ENCODE measurements at places on chromosomes 11 and 22.
A peak's percentile ranks its signal among the peaks of the same experiment; 100 is the strongest.

- no peak for DNase-seq
These were observed 97.7 kb downstream of the NXPE2 start for GRCh38 chr11:114775875-114776621.

DNA sequence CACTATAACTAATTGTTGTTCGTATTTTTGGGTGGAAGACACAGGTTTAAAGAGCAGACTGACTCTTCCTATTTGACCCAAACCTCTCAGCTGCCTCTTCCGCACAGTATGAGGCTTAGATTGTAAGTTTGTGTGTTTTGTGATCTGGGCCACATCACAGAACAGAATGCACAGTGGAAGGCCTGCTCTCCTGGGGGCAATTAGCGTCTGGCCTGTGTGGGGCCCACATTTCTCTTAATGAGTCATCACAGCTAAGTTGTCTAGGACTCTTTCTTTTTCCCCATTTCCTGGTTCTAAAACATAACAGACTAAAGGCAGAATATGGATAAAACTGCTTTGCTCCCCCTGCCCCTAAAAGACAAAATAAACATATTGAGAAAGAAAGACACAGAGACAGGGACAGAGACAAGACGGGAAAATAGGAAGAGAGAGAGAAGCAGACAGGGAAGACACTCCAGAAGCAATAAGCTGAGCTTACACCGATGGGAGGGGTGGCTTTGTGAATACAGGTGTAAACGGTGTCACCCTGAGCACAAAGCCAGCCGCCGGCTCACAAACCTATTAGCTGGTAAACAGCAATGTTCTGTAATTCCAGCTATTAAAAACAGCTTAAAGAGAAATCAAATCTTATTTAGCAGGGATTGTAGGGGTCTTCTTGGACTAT is 127.4 kb upstream of the OPCML start:
- no peak for DNase-seq

- DNase-seq, result no peak
These were observed 384.5 kb upstream of the KIRREL3 start for GRCh38 chr11:127385071-127385470.

DNA sequence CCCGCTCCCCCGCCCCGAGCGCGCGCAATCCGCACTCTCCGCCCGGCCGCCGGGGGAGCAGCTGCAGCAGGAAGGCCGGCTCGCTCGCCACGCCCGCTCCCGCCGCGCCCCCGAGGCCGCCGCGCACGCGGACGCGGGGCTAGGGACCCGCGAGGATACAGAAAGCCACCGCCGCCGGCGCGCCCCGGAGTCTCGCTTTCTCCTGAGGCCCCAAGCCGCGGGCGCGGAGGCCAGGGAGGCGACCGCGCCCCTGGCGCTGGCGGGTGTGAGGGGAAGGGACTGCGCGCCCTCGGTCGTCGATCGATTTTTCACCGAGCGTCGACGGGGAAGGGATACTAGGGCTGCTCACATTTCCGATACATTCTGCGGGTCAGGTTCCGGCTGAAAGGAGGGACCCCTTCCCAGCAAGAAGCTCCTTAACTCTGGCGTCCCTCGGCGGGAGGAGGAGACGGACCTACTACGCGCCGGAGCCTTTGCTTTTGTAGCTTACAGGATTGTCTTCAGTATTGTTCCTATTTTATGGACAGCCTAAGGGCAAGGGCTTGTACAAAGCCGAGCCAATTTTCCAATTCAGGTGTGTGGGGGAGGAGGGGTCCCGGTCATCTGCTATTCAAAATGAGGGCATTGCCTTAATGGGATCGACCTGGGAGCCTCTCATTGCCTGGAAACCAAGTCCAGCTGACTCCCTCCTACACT is 416 bp upstream of the GAB2 start:
- DNase-seq, result peak; percentile 41

GRCh38 chr11:132024587-132025295 is 654.3 kb downstream of the NTM start:
- DNase-seq, result no peak

- DNase-seq, result no peak
These were observed 7.8 kb upstream of the NFAM1 start for GRCh38 chr22:42439821-42440674.

GRCh38 chr11:126518972-126519690 is 163.6 kb downstream of the ST3GAL4 start:
- no peak for DNase-seq

DNA sequence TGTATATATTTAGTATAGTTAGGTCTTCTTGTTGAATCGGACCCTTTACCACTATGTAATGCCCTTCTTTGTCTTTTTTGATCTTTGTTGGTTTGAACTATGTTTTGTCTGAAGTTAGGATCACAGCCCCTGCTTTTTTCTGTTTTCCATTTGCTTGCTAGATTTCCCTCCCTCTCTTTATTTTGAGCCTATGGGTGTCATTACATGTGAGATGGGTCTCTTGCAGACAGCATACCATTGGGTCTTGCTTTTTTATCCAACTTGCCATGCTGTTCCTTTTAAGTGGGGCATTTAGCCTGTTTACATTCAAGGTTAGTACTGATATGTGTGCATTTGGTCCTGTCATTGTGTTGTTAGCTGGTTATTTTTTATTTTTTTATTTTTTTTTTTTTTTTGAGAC is 224.6 kb downstream of the INSC start:
- DNase-seq, result no peak

DNA sequence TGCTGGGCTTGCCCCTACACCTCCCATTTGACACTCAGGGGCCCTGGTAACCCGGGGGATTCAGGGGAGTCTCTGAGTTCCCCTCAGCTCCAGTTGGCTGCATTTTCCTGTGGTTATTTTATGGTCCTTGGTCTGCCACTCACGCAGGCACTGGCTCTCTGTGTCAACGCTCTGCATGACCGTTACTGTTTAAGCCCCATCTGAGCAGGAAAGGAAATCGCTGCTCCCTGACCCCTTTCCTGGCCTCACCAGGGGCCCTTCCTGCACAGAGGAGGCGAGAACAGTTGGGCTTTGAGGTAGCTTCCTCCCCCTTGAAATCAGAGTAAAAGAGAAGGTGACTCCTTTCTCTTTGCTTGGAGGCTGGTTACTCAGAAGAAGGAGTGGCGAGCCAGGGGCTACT is 2.4 kb downstream of the C1QTNF4 start:
- DNase-seq, result no peak

DNA sequence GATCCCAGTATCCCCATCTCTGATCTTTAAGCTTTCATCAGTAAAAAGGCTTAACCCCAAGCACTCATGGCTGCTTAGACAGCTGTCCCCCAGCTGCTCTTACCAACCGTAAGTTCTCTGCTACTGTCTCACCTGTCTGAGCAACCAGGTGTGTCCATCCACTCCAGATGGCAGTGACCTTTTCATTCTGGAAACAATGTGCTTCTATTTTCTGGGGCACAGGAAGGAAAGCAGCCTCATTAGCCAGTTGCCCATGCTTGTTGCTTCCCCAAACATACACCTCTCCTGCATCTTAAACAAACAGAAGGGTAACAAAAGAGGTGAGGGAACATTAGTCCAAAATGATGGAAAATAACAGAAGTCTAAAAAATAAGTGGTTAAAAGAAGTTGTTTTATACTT is 24.4 kb downstream of the SERGEF start:
- no peak for DNase-seq

DNA sequence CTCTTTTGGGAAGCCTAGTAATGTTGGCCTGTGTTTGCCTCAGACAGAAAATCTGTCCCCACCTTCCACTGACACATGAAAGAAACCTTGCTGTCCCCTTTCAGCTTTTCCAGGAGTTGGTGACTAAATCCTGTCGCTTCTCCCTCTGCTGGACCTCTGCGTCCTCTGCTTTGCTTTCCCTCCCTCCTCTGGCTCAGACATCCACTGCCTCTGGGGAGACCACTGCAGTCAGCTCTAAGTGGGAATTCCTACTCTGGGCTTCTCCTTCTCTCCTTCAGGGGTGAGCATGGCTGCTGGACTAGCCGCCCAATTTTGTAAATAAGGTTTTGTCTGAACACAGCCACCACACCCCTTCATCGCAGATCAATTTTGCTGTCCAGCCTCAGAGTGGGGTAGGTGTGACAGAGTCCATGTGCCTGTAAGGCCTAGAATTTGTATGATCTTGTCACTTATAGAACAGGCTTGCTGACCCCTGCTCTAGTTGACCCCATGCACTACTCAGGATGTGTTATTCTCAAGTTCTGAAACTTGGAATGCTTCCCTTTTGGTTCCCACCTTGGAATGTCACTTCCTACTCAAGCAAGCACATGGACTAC is 23.0 kb downstream of the LRRC74B start:
- DNase-seq, result no peak

GRCh38 chr11:131690362-131690761 is 319.9 kb downstream of the NTM start:
- no peak for DNase-seq

GRCh38 chr11:94751786-94752185 is 16.4 kb upstream of the AMOTL1 start:
- DNase-seq, result no peak

DNA sequence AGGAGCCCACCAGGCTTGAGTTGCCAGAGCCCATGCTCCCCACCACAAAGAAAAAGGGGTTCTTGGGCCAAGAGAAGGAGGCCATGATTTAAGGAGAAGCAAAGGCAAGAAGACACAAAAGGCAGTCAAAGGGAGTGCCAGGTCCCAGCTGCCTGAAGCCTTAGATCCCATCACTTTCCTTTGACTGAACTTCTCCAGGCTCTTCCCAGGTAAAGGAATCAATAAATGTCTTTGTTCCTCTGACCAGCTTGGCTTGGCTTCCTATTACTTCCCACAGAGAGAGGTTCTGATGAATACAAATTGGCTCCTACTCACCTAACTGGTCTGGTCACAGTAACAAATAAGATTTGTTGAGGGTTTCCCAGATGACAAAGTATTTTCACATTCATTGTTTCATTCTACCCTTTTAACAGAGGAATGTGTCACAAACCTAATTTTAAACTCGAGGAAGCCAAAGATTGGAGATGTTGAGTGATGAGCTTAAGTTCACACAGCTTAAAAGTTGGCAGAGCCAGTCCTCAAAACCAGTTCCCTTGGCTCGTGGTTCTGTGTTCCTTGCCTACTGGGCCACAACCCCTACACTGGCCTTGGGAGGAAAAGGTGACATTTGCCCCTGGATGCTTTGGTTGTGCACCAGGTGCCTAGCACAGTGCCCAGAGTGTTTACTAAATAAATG is 96.4 kb upstream of the SESN3 start:
- no peak for DNase-seq
